ENCODE measurements at places on chromosomes 7 and 10.

DNA sequence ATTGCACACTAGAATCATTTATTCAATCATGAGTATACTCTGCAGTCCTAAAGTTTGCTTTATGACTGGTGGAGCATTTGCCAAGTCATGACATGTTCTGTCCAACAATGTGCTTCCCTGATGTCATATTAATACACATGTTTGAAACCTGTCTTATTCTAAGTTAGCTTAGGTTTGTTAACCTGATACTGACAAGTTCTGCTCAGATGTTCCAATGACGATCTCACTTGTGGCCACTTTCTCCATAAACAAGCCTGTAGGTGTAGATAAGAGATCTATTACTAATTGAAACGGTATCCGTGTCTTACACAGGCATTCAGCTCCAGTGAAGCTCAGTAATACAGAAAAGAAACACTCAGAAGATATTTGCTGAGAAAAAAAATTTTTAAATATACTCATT, 64.9 kb downstream of the GPR37 start:
- peak; percentile 5 for DNase-seq

- DNase-seq: no peak
Observed at GRCh38 chr10:13681528-13681927, 94.8 kb downstream of the PRPF18 start.

DNA sequence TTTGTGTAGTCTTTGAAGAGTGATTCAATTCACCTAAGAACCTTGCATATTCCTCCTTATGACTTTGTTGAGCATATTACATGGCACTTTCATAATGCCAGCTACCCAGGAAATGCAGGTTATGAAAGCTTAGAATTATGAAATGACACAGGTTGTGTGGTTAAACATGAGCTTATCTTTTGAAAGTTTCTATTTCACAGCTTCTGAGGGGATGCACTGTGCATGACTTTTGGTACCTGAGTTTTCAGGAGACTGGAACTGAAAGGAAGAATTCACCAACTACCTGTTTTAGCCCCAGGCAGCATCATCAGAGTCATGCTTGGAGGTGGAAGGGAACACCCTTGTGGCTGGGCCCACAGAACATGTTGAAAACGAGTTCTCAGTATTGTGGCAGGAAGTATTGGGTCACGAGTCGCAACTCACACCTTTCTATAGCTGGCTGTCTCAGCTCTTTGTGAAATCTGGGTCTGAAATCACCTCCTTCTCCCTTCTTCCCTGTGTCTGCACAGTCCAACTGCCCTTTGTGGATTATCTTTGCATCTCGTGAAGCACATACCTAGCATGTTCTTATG, 228.2 kb downstream of the PTEN start:
- DNase-seq: peak; percentile 49

- no peak for DNase-seq
Observed at GRCh38 chr10:59968705-59969104, 62.3 kb upstream of the CCDC6 start.

- peak; percentile 68 for DNase-seq
Observed at GRCh38 chr10:103451091-103451813, 918 bp downstream of the CALHM2 start.

DNA sequence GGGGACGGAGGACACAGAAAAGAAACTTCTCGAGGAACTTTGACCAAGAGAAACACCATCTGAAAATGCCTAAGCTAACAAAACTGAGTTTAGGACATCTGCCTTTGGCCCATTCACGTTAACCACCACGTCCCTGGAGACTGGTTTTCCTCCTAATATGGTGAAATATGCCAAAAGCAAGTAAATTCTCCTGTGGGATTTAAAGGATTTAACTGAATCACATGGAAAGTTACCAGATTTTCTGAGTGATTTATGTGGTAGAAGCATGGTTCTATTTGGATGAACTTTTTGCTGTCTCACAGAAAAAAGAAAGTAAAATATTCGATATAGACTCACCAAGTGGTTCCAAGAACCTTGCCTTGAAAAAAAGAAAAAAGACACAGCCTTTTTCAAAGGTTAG, 30.4 kb upstream of the BMPER start:
- no peak for DNase-seq

GRCh38 chr10:88793712-88794299, 8.7 kb upstream of the LIPM start:
- DNase-seq: no peak
